Naive thymus-derived CD4-positive, alpha-beta T cell (primary cell): ENCODE measurements at places on chromosomes 2 and 18. TPM values are rescaled to one million over a fixed set of nuclear protein-coding genes. Genes with fewer than 3 reads are reported as not detected.

DNA sequence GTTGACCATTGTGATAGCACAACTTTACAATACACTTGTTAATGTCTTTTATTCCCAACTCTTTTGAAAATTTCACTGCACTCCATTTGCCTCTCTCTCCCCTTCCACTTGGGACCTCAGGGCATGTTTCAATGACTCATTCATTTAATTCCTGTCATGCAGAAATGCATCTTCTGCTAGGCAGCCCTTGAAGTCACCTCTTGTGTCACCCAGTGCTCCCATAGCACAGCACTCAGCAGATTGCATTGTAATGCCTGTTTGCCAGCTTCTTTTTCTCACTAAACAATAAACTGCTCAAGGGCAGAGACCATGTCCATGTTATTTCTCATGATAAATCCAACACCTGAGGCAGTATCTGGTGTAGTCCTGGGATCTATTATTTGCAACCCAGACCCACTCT lies 85.9 kb upstream of the ACSL3 start:
- no peak for DNase-seq

Gene PIGN
- total RNA-seq: 21.4 TPM

Gene EGR4
- 0.15 TPM for total RNA-seq

Gene INO80C
- total RNA-seq: 20.6 and 23.0 TPM in 2 replicates

DNA sequence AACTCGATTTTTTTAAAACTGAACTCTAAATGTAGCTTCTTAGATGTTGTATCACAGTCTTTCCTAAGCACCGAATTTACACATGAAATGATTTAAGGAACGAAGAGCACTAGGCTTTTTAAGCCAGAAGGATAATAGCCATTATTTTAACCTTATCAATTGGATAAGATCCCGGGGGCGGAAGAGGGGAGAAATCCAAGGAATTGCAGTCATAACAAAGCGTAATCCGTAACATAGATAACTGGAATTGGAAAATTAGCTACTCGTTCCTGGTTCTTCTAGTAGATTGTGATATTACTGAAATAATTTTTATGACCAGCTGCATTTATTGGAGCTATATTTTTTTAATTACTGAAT lies 988 bp upstream of the KANSL1L start:
- no peak for DNase-seq

Gene KRTCAP3
- total RNA-seq: 9.9 TPM

Gene KCNG2
- total RNA-seq: not detected

DNA sequence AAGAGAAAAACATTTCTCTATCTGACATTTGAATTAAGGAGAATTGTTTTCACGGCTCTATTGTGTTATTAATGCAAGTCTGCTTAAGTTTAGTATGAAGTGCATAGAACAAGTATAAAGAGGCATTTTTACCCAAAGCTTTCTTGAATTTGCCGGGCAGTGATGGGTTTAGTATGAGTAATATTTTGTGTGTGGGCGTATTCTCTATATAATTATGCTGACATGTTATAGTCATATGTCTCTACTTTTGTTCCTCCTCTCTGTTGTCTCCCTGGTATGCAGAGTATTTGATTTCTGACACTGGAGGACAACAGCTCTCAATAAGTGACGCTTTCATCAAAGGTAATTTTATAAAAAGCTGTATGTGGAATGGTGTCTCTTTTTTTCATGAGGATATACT lies 45.9 kb downstream of the PIKFYVE start:
- DNase-seq: no peak

Gene IL1A
- 1.6 TPM for total RNA-seq

- DNase-seq: no peak
Measured at GRCh38 chr2:121276341-121276740, 8.7 kb downstream of the TFCP2L1 start.
